ENCODE measurements at places on chromosomes 1 and 21.

DNA sequence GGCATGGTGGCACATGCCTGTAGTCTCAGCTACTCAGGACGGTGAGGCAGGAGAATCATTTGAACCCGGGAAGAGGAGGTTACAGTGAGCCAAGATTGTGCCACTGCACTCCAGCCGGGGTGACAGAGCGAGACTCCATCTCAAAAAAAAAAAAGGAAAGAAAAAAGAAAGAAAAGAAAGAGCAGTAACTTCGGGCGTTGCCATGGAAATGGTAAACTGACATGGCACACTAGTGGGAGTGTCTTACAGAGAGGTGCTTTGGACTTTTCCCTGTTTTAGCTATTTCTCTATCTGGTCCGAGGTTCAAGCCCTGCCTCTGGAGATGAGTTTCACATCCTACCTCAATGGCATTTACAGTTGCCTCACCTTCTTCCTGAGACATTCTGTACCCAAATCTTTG, 23.1 kb upstream of the PPT1 start:
- DNase-seq, result no peak

DNA sequence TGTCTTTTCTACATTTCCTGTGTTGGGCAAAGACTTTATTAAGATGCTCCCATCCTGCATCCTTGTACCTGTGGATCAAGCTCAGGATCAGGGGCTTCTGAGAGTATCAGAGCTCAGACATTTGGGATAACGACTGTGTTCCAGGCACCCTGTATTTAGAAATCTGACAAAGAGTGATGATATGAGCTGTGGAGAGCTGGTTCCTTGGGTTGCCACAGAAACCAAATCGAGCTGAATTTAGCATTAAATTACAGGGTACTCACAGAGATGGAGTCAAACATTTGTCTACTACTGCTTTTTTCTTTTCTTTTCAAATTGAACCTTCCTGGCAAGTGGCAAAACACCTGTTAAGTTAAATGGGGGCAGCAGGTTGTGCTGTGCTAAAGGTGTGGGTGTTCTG, 110.6 kb downstream of the XCL2 start:
- no peak for DNase-seq

GRCh38 chr1:240149484-240150094, 57.9 kb downstream of the FMN2 start:
- DNase-seq, result peak; percentile 47

- DNase-seq, result no peak
Observed at GRCh38 chr1:213564215-213564659, 423.5 kb upstream of the PROX1 start.

- peak; percentile 28 for DNase-seq
Observed at GRCh38 chr1:41776891-41777441, 141.8 kb downstream of the HIVEP3 start.

DNA sequence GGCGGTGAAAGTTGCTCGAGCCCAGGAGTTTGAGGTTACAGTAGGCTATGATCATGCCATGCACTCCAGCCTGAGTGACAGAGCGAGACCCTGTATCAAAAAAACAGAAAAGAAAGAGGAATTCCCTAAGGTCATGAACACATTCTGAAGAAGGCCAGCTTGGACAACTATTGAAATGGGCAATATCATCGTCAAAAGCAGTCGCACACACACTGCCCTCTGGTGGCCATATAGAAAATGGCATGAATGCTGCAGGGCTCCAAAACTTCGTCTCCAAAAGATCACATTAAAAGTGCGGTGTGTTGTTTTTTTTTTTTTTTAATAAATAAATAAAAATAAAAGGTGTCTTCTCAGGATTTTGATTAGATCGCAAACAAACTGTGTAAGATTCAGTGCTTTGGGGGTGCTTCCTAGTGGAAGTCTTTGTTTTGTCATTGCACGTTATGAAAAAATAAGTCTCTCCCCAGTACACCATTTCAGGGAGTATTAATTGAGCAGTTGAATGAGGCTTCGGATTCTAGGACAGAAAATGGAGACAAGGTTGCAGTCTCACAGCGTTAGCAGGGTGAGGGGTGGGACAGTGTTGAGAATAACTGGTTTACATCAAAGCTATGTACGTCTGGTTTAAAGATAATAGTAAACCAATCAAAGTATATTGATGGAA, 87.5 kb upstream of the FMN2 start:
- no peak for DNase-seq

DNA sequence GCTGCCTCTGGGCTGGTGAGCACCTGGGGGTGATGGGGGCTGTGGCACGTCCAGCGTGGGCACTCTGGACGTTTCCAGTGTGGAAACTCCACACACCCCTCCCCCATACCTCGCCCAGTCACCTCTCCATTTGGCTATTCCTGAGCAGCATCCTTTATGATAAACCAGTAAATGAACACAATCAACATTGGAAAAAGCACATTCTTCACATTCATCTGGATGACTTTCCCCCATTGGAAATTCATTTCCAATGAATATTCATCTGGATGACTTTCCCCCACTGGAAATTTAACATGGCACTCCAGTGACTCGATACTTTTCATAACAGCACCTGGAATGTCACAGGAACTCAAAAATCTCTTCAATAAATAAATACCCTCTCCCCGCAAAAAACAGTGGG, 104.8 kb upstream of the KRTAP19-8 start:
- no peak for DNase-seq

GRCh38 chr1:41364442-41365319, 3.4 kb downstream of the FOXO6 start:
- peak; percentile 17 for DNase-seq

- no peak for DNase-seq
Observed at GRCh38 chr1:203104789-203105390, 19.1 kb upstream of the MYOG start.

DNA sequence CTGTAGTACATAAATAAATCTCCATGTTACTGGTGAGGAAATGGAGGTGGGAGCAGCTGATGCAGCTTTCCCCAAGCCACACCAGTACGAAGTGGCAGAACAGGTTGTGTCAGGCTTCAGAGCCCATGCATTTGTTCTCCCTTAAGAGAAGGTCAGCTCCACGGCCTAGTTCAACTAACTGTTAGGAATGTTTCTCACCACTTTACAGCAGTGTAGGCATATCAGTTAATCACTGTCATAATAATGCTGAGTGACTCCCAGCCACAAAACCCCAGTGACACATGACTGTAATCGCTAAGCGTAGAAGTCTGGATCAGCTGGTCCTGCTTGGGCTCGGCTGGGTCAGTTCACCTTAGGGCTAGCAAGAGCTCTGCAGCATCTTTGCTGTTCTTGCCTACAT, 90.4 kb downstream of the VPS26C start:
- no peak for DNase-seq

DNA sequence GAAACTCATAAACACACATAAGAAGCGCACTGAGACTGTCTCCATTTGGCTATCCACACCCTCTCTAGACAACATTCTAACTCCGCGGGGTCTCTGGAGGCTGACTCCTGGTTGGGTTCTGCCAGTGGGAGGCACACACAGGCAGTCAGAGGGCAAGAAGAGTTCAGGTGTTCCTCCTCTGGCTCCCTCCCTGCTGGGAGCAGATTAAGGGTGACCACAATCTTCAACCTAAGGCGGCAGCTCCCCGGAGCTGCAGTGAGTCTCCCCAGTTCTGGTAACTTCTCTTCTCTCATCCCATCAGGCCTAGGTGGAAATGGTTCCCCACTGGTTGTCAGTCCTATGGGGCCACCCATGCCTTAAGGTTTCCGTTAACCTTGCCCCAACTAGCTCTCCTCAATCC, 7.4 kb upstream of the TENT5C start:
- no peak for DNase-seq

DNA sequence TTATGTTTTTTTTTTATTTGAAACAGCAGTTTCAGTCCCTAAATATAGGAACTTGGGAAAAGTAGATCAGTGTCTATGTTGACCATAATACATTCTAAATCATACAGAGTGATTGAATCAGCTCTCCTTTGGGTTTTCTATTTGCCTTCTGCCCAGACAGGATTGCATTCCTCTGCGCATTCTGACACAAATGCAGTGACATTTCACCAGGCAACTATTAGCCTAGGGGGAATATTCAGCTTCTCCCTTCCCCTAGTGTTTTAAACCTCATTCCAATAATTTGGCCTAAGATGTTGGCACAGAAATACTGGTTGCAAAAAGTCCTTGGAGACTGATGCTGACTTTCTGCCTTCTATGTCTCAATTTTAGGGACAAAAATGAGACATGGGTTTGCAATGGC, 172.8 kb downstream of the PTGER3 start:
- no peak for DNase-seq

Data from NCI-H1092 treated with DMSO at 0.1 percent for 48 hours (cell line).